ENCODE measurements at places on chromosomes 11 and 22. TPM values are rescaled to one million over a fixed set of nuclear protein-coding genes. Genes with fewer than 3 reads are reported as not detected.

Gene CDKN1C
- total RNA-seq = 20.7 TPM

Gene OR5P2
- total RNA-seq = not detected

Gene TRIM51
- not detected for total RNA-seq

Gene SHISAL1
- 0.19 TPM for total RNA-seq

Gene MAPK8IP2
- total RNA-seq = 0.65 TPM

Gene PARVG
- total RNA-seq = 129 TPM

Gene SYCE3
- not detected for total RNA-seq

GRCh38 chr11:81946831-81947230 is 786.8 kb downstream of the FAM181B start:
- DNase-seq = no peak

GRCh38 chr11:72703267-72704008 is 29.2 kb upstream of the PDE2A start:
- DNase-seq = no peak

GRCh38 chr11:122811721-122812120 is 26.6 kb upstream of the CRTAM start:
- no peak for DNase-seq

- DNase-seq = no peak
Measured at GRCh38 chr11:71991494-71991893, 7.2 kb upstream of the IL18BP start.

GRCh38 chr11:127106938-127107337 is 106.4 kb upstream of the KIRREL3 start:
- no peak for DNase-seq

DNA sequence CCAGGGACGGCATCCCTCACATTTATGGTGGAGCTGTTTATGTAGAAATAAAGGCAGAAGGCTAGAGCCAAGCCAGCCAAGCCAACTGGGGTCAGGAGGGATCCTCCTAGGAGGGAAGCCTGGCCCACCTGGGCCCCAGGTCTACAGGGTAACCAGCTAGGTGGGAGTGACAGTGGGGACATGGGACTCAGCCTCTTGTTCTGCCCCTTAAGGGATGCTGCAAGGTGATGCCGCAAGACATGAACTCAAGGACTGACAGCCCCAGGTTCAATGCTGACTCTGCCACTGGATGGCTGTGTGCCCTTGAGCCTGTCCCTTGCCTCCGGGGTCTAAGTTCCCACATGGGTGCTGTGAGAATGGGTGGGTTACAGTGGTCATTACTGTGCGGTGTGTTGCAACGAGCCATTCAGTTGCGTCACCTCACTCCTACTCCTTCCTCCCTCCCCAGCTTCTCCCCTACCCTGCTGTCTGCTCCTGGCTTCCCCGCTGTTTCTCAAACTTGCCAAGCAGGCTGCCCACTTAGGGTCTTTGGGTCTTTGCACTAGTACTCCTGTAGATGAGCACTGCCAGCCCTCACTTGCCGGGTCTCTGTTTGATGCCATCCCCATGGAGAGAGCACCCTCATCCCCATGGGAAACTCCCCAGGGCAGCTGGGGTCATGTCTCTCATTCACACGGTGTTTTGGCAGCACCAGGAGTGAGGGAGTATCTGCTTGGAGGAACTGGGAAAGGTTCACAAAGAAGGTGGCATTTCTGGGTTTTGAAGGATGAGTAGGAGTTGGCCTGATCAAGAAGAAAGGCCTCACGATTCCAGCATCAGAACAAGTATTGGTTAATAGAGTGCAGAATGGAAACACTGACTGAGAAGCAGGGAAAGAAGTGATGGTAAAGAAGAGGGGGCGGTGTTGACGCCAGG is 43.0 kb upstream of the RTL6 start:
- DNase-seq = no peak

DNA sequence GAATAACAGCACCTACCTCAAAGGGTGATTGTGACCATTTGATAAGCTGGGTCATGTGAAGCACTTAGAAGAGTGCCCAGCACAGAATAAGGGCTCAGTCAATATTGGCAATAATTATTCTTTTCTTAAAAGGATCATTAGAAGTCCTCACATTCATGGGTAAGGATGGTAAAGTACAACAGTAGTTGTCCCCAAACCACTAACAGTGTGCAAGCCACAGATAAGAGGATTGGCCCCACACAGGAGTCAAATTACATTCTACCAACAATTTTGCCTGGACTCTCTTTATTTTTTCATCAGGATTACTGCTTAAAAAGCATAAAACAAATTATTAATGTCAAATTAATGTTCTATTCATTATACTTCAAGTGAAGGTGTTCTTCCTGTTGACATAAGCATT is 271.5 kb upstream of the PDGFD start:
- DNase-seq = no peak

- no peak for DNase-seq
Measured at GRCh38 chr11:130425156-130425555, 3.3 kb downstream of the ADAMTS8 start.

DNA sequence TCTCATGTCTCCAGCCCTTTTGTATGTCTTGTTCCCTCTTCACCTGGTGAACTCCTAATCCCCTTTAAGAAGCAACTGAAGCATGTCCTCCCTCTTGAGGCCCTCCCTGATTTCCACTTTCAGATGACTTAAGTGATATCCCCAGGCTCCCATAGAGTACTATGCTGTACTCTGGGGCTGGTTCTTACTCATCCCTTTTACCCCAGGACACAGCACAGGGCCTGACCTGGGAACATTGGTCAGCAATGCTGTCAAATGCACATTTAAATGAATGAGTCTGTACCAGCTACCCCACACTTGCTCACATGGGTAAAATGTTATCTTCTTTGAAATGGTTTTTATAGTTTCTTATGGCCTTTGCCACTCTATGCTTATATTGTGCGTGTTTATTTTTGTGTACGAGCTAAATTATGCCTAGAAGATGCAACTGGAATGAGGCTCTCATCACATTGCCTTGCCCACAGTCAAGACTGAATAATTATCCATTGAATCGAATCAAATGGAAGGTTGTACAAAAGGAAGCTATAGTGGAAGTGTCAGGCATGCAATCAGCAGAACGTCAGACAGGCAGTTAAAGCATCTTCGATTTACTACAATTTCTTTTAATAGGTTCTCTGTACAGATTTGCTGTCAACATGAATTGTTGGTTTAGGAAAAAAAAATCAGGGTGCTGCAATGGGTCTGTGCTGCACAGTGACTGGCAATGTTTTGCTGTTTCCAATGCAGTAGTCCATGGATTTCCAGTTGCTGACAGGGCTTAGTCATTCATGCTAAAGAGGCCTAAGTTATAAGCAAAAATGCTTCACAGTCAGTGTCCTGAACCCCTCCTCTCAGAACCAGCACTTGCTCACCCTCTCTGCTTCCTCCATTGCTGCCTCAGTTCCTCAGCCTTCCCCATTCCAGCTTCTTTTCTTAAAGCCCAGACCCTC is 79.5 kb downstream of the PARVA start:
- DNase-seq = no peak
